Stimulated activated CD4-positive, alpha-beta T cell treated with anti-CD3 and anti-CD28 coated beads, Interleukin-15, amount 100 ng/mL, for 24 hours (primary cell): ENCODE measurements at places on chromosomes 2 and 18.

DNA sequence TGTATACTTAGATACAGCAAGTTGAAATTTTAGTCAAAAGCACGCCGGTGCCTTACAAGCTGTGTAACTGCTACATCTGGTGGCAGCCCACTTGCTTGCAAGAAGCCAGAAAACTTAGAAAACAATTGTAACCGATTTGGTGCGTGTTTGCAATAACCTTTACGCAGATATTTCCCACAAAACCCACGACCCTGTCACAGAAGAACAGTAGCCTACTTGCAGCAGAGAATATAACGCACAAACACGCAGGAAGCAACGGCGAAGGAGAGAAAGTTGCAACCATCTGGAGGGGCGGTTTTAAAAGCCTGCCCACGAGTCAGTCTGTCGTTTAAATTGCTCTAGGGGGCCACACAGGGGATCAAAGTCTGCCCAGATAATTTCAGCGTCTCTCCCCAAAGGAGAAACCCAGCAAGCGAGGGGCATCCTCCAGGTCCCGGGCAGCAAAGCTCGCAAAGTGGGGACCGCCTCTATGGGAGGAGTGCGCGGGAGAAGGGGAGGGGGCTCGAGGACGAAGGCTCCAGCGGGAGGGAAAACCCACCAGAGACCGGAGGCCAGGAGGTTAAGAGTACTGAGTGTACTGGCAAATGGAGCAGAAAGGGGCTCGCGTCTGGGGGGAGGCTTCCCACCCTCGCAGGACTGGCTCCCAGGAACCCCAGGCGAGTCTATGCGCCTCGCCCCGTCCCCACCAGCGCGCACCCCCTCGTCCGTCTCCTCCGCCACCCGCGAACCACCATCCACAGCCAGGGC lies 1.1 kb downstream of the TLK1 start:
- peak; percentile 69 for DNase-seq

GRCh38 chr2:60898567-60898966 lies 17.2 kb downstream of the REL start:
- DNase-seq, result no peak

DNA sequence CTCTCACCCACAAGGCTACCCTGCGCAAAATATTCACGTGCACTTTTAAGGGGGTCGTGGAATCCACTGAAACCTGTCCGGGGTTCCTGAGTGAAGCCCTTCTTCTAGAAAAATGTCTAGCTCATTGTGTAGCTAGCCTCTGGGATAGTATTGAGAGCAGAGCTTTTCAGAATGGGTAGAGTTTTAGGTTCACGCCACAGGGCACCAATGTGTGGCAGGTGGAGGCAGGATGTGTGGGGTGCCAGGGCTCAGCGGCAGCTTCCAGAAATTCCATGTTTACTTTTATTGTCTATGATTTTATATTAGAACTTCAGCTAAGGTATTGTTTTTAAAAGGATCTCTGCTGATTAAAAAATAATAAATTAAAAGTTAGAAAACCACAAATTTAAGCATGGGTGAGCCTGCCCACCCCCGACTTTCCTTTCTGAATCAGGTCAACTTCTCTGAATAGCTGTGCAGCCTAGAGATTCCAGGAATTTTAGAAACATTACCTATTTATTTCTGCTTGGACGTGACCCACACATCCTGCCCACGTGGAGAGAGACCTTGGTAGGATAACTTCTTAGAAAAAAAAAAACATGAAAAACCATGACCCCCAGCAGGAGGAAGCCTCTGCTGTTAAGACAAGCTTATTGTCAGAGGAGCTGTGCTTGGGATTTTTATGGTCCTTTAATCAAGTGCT lies 163.7 kb downstream of the CTIF start:
- DNase-seq, result no peak

DNA sequence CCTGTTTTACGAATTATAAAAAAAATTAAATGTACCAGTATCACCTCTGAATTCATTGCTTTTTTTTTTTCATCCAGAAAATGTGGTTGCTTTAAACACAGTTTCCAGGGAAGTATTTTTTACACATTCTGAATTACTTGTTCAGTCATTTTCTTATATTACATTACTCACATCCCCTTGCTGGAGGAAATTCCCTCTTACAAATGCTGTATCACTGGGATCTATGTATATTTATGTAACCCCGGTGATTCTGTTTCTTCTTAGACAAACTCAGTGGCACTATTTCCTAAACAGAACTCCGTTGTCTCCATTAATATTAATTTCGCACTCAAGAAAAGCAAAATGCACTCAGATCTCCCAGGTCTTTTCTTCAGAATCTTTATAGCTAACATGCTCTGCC lies 1078.5 kb upstream of the ZEB2 start:
- no peak for DNase-seq

- no peak for DNase-seq
Observed at GRCh38 chr2:101106453-101107181, 44.6 kb downstream of the TBC1D8 start.

DNA sequence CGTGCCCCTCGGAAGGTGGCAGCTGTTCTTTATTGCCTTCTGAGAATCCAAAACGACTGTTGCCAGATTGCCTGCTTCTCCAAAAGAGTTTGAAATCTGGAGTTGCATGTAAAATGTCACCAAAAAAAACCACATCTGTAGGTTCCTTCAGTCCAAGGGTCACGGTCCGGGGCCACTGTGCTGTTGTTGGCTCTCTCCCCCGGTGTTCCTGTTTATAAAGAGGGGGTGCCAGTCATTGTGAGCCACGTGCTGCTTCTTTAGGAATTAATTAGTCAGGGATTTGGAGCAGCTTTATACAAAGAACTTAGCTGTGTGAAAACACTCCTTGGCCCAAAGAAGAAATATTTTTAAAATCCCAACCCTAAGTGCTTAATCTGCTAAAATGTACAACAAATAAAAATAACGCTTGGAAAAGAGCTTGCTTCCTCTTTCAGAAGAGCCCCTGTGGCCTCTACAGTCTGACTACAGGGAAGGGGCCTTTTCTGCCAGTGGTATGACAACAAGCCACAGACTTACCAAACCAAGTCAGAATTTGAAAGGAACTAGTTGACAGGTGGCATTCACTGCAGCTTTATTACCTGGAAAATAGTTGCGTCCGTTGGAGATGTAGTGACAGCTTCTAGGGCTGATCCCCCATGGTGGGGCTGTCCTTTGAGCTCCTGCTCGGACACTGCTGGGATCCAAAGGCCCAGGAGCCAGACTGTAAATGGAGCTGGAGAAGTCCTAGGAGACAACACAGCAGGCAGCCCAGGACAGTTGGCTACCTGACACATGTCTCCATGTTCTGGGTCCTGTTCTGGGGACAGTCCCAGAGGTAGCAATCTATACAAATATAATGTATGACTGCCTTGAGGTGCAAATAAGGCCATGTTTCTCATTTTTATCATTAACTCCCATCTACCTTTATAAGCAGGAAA lies 84.5 kb upstream of the SLC1A4 start:
- DNase-seq, result no peak

DNA sequence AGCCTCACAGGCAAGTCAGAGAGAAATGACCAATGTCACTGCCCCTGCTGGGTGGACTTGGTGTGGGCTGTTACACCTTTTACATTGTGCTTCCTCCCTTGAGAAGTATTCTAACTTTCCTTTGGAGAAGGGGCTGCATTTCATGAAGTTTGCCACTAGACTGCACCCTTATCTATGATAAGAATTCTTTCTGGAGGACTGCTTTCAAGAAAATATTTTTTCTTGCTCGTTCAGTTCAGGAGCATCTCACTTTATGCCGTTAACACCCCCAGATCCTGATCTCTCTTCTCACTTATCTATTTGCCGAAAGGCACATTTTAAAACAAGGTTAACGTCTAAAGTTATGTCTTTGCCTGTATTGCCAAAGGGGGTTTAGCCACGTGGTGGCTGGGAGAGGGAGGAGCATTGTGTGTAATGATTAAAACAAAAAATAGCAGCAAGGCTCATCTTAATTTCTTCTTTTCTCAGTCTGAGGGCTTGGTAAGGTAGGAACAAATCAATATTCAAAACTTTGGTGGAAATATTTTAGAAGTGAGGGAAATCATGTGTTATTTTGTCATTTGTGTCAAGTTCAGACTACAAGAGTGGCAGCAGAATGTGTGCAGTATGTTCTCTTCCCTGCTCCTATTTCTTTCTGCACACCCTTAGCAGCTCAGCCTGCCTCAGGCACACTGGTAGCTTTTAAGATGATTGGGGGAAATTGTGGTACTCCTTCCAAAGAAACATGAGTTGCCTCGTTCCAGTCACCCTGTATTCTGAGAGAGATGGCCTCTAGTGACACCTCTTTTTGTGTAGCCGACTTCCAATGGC lies 1.6 kb upstream of the IGFBP5 start:
- DNase-seq, result no peak

DNA sequence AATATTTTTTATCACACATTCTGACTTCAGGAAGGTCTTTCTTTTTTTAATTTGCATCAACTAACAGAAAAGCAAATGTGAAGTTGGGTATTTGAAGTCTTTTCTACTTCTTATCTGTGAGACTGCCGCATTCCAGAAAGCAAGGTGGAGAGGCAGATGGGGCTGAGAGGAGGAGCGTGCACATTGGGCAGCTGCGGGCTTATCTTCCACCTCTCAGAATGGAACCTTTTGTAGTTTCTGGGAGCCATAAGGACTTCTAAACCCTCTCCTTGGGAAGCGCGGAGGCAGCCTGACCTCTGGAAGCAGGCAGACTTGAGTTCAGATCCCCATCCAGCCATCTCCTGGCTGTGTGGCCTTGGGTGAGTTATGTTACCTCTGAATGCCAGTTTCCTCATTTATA lies 3.9 kb downstream of the MAPRE3 start:
- DNase-seq, result no peak

GRCh38 chr2:72040629-72041571 lies 106.8 kb downstream of the CYP26B1 start:
- no peak for DNase-seq

DNA sequence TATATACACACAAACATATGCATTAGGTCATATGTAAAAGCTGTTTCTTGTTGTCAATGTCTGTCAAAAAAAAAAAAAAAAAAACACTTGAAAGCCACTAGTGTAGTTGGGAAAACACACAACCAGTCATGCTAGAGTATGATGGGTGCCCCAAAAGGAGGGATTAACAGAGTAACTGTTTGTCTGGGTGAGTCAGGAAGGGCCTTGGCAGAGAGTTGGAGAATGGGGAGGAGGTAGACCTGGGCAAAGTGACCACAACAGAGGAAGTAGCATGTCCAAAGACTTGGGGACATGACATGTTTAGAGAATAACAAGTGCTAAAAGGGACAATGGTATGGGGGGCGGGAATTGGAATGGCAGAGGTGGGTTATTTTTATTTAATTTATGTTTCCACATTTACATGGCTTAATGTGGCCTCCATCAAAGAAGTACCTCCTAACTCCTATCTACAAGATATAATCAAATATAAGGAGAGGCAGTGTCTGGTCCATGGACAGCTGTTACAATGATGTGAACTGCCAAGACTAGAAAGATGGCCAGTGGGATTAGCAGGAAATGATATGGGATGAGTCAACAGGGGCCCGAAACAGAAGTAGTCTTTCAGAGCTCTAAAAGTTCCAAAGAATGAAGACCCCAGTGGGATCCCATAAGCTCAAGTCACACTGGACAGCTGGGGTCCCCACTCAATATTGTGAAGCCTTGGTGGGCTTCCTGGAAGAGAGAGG lies 99.9 kb upstream of the ZFP36L2 start:
- no peak for DNase-seq

GRCh38 chr2:161609930-161610329 lies 14.3 kb upstream of the SLC4A10 start:
- DNase-seq, result no peak

DNA sequence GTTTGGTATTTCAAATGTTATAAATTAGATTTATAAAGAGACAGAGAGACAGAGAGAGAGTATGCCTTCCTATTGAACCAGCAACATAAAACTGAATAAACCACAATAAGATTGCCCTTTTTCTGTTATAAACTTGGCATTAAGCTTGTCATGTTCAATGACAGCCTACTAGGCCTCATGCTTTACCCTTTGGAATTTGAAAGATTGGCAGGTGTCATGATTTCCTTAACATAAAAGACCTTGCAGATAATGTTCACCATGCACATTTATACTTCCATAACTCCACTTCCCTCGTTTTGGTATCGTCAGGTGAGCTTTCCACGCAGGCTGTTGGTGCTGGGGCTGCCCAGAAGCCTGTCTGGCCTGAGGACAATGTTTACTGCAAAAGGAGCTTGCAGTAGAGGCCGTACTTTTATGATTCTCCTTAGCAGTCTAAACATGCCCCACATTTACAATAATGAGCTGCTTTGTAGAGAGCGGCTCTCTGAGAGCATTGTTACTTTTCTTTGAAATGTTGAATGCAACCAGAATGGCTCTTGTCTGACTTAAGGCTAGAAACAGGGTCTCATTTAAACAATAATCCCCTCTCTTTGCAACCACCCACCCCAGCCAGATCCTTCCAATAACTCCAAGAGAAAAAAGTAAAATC lies 379.1 kb upstream of the ATP5MC3 start:
- DNase-seq, result no peak

GRCh38 chr2:160351956-160352355 lies 141.7 kb downstream of the RBMS1 start:
- DNase-seq, result no peak
